H1 (cell line): ENCODE measurements at places on chromosomes 5 and 9. TPM values are rescaled to one million over a fixed set of nuclear protein-coding genes. Genes with fewer than 3 reads are reported as not detected.
A peak's percentile ranks its signal among the peaks of the same experiment; 100 is the strongest.

DNA sequence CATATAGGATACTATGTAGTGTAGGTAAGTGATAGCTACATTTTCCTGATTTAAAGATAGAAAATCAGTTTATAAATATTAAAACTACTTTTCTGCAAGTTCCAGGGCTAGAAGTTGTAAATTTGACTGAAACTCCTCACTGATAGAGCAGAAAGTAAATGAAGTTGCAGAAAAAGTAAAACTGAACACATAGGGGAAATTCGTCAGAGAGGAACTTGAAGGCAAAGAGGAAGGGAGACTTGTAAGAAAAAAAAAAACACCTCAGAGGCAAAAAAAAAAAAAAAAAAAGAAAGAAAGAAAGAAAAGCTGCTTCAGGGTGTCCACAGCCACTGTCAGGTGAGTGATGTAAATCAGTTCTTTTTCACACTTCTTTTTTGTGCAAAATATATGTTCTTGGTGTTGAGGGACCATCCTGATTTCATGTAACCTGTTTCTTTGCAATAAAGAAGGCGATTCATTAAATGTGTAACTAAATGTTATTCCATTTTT is 336.2 kb upstream of the ZNF462 start:
- no peaks in the 10 kb centered on the region for H3K36me3 ChIP-seq
- no peaks in the 10 kb centered on the region for H3K4me1 ChIP-seq
- H3K4me3 ChIP-seq = no peak overlapping the region
- DNase-seq = no peak
- no peaks in the 10 kb centered on the region for H3K27me3 ChIP-seq

- H3K36me3 ChIP-seq = peaks cover 8% of the 10 kb centered on the region
- no peak overlapping the region for H3K27ac ChIP-seq
- H3K4me3 ChIP-seq = no peak overlapping the region
- no peaks in the 10 kb centered on the region for H3K27me3 ChIP-seq
Measured at GRCh38 chr5:95471942-95472341, 80.8 kb downstream of the FAM81B start.

Gene SKP1
- total RNA-seq = 326 and 332 TPM in 2 replicates

Gene KCTD16
- total RNA-seq = 0.10 and 0.24 TPM in 2 replicates

Gene ANKRD34B
- 5.3 and 6.3 TPM in 2 replicates for total RNA-seq

DNA sequence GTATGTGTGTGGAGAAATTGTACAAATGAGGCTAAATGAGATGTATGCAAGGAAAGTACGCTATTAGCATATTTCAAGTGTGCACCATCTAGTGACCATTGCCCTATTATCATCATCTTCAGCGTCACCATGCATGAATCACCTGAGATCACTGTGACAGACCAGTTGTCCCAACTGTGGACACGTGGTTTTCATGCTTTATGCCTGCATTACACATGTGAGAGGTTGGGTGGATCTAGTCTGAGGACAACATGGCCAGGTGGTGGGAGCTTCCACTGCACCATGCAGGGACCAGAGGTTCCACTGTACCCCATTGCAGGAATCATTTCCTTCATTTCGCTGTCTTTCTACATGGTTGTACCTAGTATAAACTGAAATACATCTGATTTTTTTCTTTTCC is 329.8 kb downstream of the SLIT3 start:
- peaks cover 3% of the 10 kb centered on the region for H3K4me1 ChIP-seq
- H3K27me3 ChIP-seq = no peaks in the 10 kb centered on the region
- H3K27ac ChIP-seq = no peak overlapping the region
- H3K4me3 ChIP-seq = no peak overlapping the region
- no peaks in the 10 kb centered on the region for H3K36me3 ChIP-seq

Gene ANKRD18B
- 8.3 and 13.8 TPM in 2 replicates for total RNA-seq

DNA sequence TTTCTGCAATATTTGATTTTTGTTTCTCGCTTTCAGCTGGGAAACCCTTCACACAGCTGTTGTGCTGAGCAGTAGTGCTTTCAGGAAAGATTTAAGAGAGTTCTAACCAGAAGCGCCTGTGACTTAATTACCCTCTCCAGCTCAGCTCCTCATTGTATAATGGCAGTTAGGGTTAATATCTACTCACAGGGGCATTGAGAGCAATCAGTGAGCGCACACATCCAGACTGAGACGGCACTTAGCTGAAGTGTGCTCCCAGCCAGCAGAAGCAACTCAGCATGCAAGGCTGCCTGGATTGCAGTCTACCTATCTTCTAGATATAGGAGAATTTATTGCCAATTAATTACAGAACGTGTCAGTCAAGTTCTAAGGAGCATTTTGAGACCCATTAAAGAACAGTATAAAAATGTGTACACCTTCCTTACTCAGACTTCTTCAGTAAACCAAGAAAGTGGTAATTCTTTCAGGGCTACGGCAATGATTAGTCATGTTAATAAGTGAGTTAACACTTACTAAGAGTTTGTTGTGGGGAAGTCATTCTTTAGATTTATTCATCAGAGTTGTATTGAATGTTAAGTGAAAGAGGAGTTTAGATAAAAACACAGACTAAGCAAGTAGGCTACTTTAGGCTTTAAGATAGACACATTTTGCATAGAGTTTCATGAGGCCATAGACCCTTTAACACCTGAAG is 111.7 kb upstream of the PCAT7 start:
- H3K27ac ChIP-seq = no peak overlapping the region
- H3K4me1 ChIP-seq = no peaks in the 10 kb centered on the region
- H3K4me3 ChIP-seq = no peak overlapping the region
- no peaks in the 10 kb centered on the region for H3K27me3 ChIP-seq

Gene C9
- not detected in 2 replicates for total RNA-seq

DNA sequence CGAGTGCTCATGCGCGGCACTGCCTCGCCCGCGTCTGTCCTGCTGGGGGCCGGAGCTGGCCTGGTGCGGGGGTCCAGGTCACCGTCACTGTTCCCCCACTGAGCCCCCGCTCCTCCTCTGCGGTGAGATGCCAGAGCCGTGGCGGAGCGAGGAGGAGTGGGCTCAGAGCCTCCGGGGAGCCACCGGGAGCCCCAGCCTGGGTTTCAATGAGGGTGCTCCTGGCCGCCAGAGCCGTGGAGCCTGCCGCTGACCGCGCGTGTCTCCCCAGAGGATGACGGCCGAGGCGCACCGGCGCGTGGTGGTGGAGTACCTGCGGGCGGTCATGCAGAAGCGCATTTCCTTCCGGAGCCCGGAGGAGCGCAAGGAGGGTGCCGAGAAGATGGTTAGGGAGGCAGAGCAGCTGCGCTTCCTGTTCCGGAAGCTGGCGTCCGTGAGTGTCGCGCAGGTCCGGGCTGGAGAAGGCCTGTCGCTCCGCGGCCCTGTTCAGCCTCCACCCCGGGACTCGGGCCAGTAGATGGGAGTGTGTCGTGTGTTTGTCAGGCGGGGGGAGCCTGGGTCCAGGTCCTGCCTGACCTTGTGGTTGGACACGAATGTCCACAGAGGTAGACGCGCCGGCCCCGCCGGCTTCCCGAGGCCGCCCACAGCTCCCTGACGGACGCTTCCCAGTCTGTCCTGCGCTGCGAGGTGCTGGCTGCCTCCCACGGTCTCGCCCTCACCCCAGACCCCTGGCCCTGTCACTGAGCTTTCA is 22.0 kb downstream of the EXOC3 start:
- no peak overlapping the region for H3K4me3 ChIP-seq
- DNase-seq = no peak
- H3K27me3 ChIP-seq = no peaks in the 10 kb centered on the region
- no peak overlapping the region for H3K27ac ChIP-seq

DNA sequence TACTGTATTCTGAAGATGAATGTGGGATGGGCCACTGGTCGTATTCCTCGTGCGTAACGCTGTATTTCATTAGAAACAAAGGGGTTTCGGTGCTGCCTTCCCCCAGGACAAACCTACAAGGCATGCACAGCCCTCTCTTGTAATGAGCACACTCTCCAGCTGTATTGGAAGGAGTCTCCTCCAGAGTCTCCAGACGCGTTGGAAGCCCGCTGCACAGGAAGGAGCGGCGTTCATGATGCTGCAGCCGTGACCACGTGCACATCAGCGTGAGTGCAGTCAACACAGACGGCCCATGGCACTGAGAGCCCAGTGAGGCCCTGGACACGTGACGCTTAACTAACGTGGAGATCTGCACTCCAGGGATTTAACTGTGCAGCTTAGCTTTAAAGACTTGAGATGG is 209.0 kb upstream of the IRX1 start:
- no peak overlapping the region for H3K27ac ChIP-seq
- H3K27me3 ChIP-seq = no peaks in the 10 kb centered on the region
- DNase-seq = no peak
- no peaks in the 10 kb centered on the region for H3K36me3 ChIP-seq

Gene DBH
- total RNA-seq = 0.29 TPM in 1 of 2 replicates, not detected in the other

Gene OSMR
- total RNA-seq = 2.6 and 3.1 TPM in 2 replicates

GRCh38 chr9:131203431-131204218 is 72.7 kb downstream of the FAM78A start:
- DNase-seq = no peak
- no peaks in the 10 kb centered on the region for H3K27me3 ChIP-seq
- H3K27ac ChIP-seq = no peak overlapping the region
- H3K4me1 ChIP-seq = no peaks in the 10 kb centered on the region
- peaks cover 29% of the 10 kb centered on the region for H3K36me3 ChIP-seq
- no peak overlapping the region for H3K4me3 ChIP-seq

DNA sequence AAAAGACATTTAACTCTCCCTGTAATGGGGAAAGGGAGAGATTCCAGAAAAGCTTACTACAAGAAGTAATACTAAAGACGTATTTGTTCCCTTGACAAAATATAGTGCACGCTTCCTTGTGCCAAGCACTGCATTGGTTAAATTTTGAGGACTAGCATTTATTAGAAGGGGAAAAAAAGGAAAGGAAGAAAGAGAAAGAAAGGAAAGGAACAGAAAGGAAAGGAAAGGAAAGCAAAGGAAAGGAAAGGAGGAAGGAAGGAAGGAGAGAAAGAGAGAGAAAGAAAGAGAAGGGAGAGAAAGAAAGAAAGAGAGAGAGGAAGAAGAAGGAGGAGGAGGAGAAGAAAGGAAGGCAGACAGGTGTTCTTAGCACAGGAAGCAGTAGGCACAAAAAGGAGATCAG is 110.1 kb upstream of the CDH6 start:
- H3K27ac ChIP-seq = no peak overlapping the region
- H3K4me1 ChIP-seq = no peaks in the 10 kb centered on the region
- no peaks in the 10 kb centered on the region for H3K27me3 ChIP-seq

Gene GRIN1
- total RNA-seq = 2.1 TPM in 2 replicates

DNA sequence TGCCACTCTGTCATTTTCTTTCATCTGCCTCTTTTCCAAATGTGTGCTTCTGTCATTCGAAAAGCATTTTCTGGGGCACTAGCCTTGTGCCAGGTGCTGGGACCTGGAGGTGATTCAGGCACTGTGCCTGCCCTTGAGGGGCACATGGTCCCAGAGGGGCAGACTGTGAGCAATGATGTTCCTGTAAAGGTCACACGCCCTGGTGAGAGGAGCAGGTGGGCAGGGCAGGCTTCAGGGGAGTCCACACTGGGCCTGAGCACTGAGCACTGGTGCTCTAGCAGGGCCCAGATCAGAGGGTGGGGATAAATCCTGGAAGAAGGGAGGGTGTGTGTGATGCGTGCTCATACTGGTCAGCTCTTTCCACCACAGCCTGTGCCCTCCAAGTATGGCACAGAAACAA is 77.8 kb downstream of the COL15A1 start:
- no peak overlapping the region for H3K4me3 ChIP-seq
- no peak overlapping the region for H3K27ac ChIP-seq
- no peaks in the 10 kb centered on the region for H3K27me3 ChIP-seq
- H3K4me1 ChIP-seq = no peaks in the 10 kb centered on the region
- H3K36me3 ChIP-seq = no peaks in the 10 kb centered on the region

- H3K36me3 ChIP-seq = no peaks in the 10 kb centered on the region
- DNase-seq = no peak
- H3K4me1 ChIP-seq = no peaks in the 10 kb centered on the region
- H3K27me3 ChIP-seq = no peaks in the 10 kb centered on the region
- H3K27ac ChIP-seq = no peak overlapping the region
- no peak overlapping the region for H3K4me3 ChIP-seq
Measured at GRCh38 chr5:4893063-4893744, 246.9 kb upstream of the ADAMTS16 start.

GRCh38 chr5:173901705-173902104 is 13.6 kb downstream of the CPEB4 start:
- H3K4me1 ChIP-seq = peaks cover 7% of the 10 kb centered on the region
- H3K27ac ChIP-seq = no peak overlapping the region
- no peak for DNase-seq
- no peaks in the 10 kb centered on the region for H3K27me3 ChIP-seq

Gene IFNB1
- not detected in 2 replicates for total RNA-seq

Gene KIF20A
- total RNA-seq = 67.1 and 68.1 TPM in 2 replicates

Gene PCDHB12
- 2.0 and 3.0 TPM in 2 replicates for total RNA-seq

DNA sequence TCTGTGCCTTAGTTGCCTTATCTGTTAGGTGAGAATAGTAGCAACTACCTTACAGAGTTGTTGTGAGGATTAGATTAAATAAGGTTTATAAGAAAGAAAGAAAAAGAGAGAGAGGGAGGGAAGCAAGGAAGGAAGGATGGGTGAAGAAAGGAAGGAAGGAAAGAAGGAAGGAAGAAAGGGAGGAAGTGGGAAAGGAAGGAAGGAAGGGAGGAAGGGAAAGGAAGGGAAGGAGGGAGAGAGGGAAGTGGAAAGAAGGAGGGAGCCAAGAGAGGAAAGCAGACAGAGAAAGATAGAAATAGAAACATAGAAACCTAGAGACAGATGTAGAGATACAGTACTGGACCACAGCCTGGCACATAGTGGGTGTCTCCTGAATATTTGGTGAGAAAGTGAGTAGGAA is 207.1 kb upstream of the TRIM32 start:
- peaks cover 13% of the 10 kb centered on the region for H3K4me1 ChIP-seq
- DNase-seq = no peak
- no peak overlapping the region for H3K27ac ChIP-seq
- H3K4me3 ChIP-seq = no peak overlapping the region
- H3K27me3 ChIP-seq = no peaks in the 10 kb centered on the region

Gene CDX1
- total RNA-seq = not detected in 2 replicates

DNA sequence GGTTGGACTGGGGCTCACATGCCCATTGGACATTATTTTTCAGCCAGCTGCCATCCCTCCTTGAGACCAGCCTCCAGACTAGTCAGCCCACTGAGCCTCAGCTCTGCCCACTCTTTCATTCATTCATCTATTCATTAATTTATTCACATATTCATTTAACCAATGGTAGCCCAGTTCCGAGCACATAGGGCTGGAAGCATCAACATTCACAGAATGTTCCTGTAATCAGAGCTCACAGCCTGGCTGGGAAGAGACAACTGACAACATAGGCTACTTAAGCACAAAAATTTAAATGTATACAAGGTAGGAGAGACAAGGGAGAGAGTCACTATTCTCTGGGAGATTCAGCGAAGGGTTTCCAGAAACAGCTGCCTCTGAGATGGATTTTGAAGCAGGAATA is 17.0 kb upstream of the PBX3 start:
- no peak overlapping the region for H3K4me3 ChIP-seq
- H3K27me3 ChIP-seq = no peaks in the 10 kb centered on the region
- H3K4me1 ChIP-seq = peaks cover 4% of the 10 kb centered on the region; the same call in 1 of the 2 replicates

Gene ECM2
- not detected in 2 replicates for total RNA-seq

DNA sequence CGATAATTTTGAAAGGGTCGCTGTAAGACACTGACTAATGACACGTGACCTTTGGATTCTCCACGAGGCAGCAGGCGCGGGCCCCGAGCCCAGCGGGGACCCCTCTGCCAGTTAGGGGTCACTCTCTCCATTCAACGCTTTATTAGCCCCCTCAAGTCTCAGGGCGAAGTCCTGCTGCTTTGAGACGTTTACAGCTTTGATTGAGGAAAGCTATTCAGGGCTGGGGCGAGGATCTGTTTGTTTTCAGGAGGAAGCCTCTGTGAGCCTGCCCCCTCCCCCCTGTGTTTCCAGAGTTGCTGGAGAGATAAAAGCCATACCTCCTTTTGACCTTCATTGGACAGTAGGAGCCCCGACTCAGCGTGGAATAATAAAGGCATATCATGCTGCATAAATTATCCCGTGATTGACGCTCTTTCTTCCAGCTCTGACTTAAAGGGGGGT is 31.4 kb upstream of the MSX2 start:
- no peak for DNase-seq
- peak overlapping the region; percentile 11; the same call in 1 of the 2 replicates for H3K4me3 ChIP-seq
- no peaks in the 10 kb centered on the region for H3K36me3 ChIP-seq
- peaks cover 18% of the 10 kb centered on the region for H3K4me1 ChIP-seq
- no peak overlapping the region for H3K27ac ChIP-seq
- H3K27me3 ChIP-seq = peaks cover 39% of the 10 kb centered on the region
